ENCODE measurements at places on chromosomes 1 and 21. TPM values are rescaled to one million over a fixed set of nuclear protein-coding genes. Genes with fewer than 3 reads are reported as not detected.

GRCh38 chr1:14983277-14983676 is 170.3 kb upstream of the TMEM51 start:
- DNase-seq = no peak
- peaks cover 2% of the 10 kb centered on the region for H3K36me3 ChIP-seq
- H3K4me1 ChIP-seq = no peaks in the 10 kb centered on the region
- no peak overlapping the region for H3K27ac ChIP-seq

GRCh38 chr21:27321791-27322190 is 354.9 kb upstream of the ADAMTS5 start:
- H3K27me3 ChIP-seq = no peaks in the 10 kb centered on the region
- H3K27ac ChIP-seq = no peak overlapping the region
- no peaks in the 10 kb centered on the region for H3K36me3 ChIP-seq
- DNase-seq = no peak
- no peak overlapping the region for H3K4me3 ChIP-seq

Gene GLUL
- total RNA-seq = 127 TPM

Gene PADI2
- 0.57 TPM for total RNA-seq

- peaks cover 63% of the 10 kb centered on the region for H3K27me3 ChIP-seq
- H3K4me1 ChIP-seq = no peaks in the 10 kb centered on the region
- DNase-seq = no peak
- H3K36me3 ChIP-seq = peaks cover 2% of the 10 kb centered on the region
- no peak overlapping the region for H3K27ac ChIP-seq
Observed at GRCh38 chr1:22225858-22226589, 83.1 kb upstream of the WNT4 start.

Gene METTL13
- 13.0 TPM for total RNA-seq

DNA sequence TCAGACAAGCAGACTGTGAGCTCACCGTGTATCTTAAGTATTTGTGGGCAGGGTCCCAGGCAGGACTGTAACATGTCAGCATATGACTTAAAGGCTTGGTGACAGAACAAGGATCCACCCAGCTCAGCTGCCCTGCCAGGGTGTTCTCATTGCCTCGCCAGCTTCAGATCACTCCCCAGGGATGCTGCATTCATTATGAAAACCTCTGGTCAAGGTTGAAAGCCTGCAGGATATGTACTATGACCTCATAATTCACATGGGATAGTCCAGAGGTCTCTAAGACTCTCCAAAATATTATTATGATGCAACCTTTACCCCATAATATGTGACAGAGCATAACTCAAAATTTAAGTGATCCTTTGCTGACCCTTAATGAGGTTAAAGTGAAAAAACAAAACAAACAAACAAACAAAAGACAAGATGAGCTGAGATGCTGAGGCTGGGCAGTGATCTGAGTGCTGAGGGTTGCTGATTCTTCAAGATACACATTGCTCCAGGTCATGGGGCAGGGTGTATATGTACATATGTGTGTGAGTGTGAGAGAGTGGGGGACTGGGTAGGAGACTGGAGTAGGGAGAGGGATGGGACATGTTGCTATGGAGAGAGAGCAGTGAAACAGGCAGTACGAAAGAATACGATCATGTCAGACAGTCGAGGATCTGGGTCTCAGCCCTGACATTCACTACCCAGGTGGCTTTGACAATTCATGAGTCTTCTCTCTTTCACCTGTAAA is 98.8 kb upstream of the DUSP10 start:
- no peak for DNase-seq
- H3K27ac ChIP-seq = no peak overlapping the region
- no peak overlapping the region for H3K4me3 ChIP-seq

- H3K4me1 ChIP-seq = no peaks in the 10 kb centered on the region
- no peak overlapping the region for H3K4me3 ChIP-seq
- H3K27ac ChIP-seq = no peak overlapping the region
- H3K36me3 ChIP-seq = no peaks in the 10 kb centered on the region
- no peak for DNase-seq
Observed at GRCh38 chr1:162471290-162471853, 26.2 kb upstream of the UHMK1 start.

Data from T-helper 17 cell (primary cell).